ENCODE measurements at places on chromosomes 16 and 17.

- no peaks in the 10 kb centered on the region for H3K36me3 ChIP-seq
- H3K27me3 ChIP-seq, result no peaks in the 10 kb centered on the region
- no peak overlapping the region for H3K27ac ChIP-seq
- no peaks in the 10 kb centered on the region for H3K4me1 ChIP-seq
- H3K4me3 ChIP-seq, result no peak overlapping the region
- no peak for DNase-seq
Measured at GRCh38 chr17:15422392-15422965, 44.9 kb downstream of the CDRT4 start.

DNA sequence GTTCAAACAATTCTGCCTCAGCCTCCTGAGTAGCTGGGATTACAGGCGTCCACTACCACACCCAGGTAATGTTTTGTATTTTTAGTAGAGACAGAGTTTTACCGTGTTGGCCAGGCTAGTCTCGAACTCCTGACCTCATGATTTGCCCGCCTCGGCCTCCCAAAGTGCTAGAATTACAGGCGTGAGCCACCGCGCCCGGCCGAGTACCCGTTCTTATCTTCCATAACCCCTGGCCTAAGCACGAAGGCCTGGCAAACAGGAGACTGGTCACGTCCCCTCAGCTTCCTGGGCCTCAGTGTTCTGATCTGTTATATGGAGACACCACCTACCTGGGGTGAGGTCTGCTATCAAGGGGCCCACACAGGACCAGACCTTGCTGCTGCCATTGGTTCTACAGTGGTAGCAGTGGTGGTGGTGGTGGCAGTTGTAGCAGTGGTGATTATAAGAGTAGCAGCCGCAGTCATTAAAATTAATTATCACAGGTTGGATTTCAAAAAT, 1.3 kb downstream of the SLC5A10 start:
- H3K4me1 ChIP-seq, result no peaks in the 10 kb centered on the region
- no peaks in the 10 kb centered on the region for H3K36me3 ChIP-seq
- no peak for DNase-seq
- no peak overlapping the region for H3K27ac ChIP-seq

DNA sequence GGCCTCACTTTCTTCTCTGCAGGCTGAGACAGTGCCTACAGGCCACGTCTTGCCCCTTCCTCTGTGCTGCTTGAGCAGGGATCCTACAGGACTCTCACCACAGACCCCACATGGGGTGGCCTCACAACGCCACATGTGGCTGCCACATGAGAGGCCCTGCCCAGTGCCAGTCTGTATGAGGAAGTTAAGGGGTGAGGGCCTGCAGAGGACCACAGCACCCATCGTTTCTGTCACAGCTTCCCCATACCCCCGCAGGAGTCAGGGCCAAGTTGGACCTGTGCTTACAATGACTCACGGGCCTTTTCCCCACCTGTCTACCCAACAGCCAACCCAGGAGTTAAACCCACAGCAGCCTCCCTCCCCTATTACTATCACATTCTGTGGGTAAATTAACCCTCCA, 2.9 kb upstream of the GSDMB start:
- no peak for DNase-seq
- H3K4me3 ChIP-seq, result no peak overlapping the region
- H3K4me1 ChIP-seq, result peaks cover 4% of the 10 kb centered on the region
- no peaks in the 10 kb centered on the region for H3K27me3 ChIP-seq

DNA sequence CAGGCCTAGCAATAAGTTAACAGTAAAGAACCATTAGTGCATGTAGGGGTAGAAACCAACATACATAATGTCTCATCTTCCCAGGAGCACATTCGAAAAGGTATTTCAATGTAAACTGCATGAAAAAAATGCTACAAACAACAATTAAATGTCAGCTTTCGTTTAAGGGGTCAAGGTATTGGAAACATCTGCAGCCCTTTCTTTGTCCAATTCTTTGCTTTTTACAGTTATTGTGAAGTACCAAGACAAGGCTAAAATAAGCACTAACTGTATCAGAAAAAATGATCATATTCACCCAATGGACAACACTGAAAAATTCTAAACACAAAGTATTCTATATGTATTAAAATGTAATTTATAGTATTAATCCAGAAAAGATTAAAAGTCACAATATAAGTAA, 37.9 kb downstream of the GPATCH8 start:
- peaks cover 3% of the 10 kb centered on the region for H3K4me1 ChIP-seq
- no peak overlapping the region for H3K4me3 ChIP-seq
- H3K27ac ChIP-seq, result no peak overlapping the region
- no peaks in the 10 kb centered on the region for H3K27me3 ChIP-seq
- no peaks in the 10 kb centered on the region for H3K36me3 ChIP-seq

GRCh38 chr17:81967533-81968395, 6.8 kb upstream of the NOTUM start:
- no peak overlapping the region for H3K27ac ChIP-seq
- peak overlapping the region; percentile 47 for H3K4me3 ChIP-seq
- peak; percentile 93 for DNase-seq

- peaks cover 42% of the 10 kb centered on the region for H3K4me1 ChIP-seq
- no peak for DNase-seq
- H3K27ac ChIP-seq, result no peak overlapping the region
- H3K36me3 ChIP-seq, result no peaks in the 10 kb centered on the region
- H3K4me3 ChIP-seq, result no peak overlapping the region
Measured at GRCh38 chr17:66535611-66536010, 233.2 kb downstream of the PRKCA start.

- H3K4me3 ChIP-seq, result no peak overlapping the region
- DNase-seq, result no peak
- H3K27me3 ChIP-seq, result no peaks in the 10 kb centered on the region
- H3K4me1 ChIP-seq, result no peaks in the 10 kb centered on the region
- H3K27ac ChIP-seq, result no peak overlapping the region
- H3K36me3 ChIP-seq, result no peaks in the 10 kb centered on the region
Measured at GRCh38 chr16:25626172-25626571, 65.6 kb upstream of the HS3ST4 start.

DNA sequence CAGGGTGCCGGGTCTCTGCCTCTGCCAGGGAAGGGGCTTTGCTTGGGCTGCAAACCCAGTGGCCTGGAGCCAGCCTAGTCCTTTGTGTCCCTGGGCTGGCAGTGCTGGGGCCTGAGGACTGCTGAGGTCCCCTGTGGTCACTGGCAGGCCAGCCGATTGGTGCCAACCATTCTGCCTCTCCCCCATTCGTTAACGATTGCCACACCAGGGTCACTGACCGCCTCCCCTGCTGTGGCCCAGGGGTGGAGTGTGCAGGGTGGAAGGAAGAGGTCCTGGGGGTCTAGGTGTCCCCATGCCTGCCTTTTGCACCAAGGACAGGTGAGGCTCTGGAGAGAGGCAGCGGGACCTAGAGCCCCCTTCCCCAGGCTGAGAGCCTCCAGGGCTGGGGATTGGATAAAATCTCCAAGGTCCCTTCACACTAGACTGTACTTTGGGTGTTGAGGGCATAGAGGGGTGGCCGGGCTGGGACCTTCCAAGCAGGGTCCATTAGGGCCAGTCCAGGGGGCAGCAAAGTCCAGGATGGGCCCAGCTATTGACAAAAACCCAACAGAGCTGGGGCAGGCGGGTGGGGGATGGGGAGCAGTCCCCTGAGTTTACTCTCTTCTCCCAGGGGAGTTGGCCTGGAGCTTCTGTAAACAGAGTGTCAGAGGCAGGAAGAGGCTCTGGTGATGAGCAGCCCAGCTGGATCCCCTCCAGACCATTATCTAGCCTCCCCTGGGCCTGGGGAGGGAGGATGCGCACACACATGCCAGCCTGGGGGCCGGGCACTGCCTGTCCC, 1.1 kb downstream of the VASN start:
- H3K4me3 ChIP-seq, result peak overlapping the region; percentile 73
- peaks cover 3% of the 10 kb centered on the region for H3K27me3 ChIP-seq
- peaks cover 51% of the 10 kb centered on the region for H3K4me1 ChIP-seq
- no peak overlapping the region for H3K27ac ChIP-seq
- DNase-seq, result no peak
- H3K36me3 ChIP-seq, result no peaks in the 10 kb centered on the region

DNA sequence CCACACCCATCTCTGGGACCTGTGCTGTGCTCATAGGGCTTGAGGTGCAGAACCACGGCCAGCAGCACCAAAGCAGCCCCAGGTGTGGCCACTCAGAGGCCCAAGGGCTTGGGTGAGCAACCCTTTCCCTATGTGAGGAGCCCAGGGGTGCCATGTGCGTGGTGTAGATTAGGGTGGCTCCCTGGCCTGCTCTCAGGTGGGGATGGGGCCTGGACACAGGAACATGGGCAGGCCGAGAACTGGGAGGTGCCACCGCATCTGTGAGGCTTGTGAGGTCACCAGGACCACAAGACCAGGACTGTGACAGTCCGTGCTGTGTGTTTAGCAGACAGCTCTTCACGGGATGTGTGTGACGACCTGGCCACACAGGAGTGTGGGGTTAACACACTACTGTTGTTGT, 103.5 kb upstream of the ZNF750 start:
- no peaks in the 10 kb centered on the region for H3K4me1 ChIP-seq
- no peak for DNase-seq
- peaks cover 25% of the 10 kb centered on the region for H3K36me3 ChIP-seq

DNA sequence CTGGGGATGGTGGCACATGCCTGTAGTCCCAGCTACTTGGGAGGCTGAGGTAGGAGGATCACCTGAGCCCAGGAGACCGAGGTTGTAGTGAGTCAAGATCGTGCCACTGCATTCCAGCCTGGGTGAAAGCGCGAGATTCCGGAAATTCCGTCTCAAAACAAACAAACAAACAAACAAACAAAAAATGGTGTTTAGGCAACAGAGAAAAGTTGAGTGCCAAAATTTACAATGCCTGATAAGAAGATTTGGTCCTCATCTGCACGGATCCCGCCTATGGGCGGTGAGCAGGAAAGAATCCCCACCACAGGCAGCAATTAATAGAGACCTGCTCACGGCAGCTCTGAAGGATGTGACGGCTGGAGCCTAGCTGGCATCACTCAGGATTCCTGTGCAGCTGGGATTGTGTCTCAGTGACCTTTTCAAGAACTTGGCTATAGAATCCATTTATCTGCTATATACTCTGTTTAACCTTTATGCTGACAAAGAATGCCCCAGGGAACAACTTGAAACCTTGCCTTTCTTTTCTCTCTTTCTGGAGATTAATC, 14.0 kb upstream of the TEX2 start:
- no peak for DNase-seq
- H3K36me3 ChIP-seq, result no peaks in the 10 kb centered on the region

- H3K4me1 ChIP-seq, result no peaks in the 10 kb centered on the region
- H3K4me3 ChIP-seq, result no peak overlapping the region
- H3K27ac ChIP-seq, result no peak overlapping the region
- no peaks in the 10 kb centered on the region for H3K36me3 ChIP-seq
- no peaks in the 10 kb centered on the region for H3K27me3 ChIP-seq
Measured at GRCh38 chr16:27790546-27791403, 240.8 kb downstream of the KATNIP start.

DNA sequence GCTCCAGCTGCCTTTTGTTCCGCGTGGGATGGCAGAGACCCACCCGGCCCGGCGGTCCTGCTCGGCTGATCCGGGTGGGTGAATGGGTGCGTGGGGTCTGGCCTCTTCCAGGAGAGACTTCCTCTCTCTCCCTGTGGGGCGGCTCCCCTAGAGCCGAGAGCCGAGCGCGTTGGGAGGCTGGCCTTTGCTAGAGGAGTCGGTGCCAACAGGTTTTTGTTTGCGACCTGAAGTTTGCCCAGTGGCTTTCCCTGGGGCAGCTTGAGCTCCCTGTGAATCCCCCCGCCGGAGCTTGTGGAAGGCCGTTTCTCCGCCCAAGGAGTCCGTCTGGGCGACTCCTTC, 970 bp downstream of the EPN2 start:
- peaks cover 25% of the 10 kb centered on the region for H3K4me1 ChIP-seq
- H3K27ac ChIP-seq, result peak overlapping the region; percentile 72
- DNase-seq, result peak; percentile 73
- peak overlapping the region; percentile 97 for H3K4me3 ChIP-seq
